ENCODE measurements at places on chromosomes 7 and 10.

DNA sequence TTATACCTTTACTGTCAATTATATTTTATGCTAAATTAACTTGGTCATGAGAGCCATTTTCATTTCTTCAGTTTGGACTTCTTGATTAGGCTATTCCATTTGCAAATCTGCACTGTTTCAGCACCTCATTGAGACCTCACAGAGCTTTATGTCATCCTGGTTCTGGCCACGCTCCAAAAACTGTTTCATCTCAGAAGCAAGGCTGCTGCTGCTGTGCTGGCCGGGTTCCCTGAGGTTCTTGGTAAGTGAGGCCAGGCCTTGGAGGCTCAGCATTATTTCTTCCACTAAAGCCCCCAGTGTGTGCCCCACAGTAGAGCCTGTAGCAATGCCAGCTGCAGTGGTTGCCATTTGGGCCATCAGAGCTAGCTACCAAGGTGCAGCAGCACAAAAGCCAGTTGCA, 7.8 kb upstream of the ZNF485 start:
- DNase-seq, result peak; percentile 48

DNA sequence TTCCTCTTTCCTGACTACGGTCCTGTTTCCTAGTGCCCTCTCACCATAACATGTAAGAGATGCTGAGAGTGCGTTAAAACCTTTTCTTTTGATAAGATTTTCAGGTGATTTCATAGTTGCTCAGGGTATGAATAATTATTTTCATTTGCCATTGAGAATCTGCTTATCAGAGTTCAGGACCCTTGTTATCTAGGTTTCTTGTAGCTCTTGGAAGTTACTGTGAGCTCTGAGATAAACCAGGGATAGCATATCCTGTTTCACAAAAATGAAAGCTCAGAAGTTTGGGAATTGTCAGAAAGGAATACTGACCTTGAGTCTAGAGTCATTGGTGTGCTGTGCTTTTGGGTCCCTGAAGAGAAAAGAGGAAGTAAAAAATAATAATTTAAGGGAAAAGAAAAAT, 76.8 kb upstream of the PRKG1 start:
- DNase-seq, result no peak

DNA sequence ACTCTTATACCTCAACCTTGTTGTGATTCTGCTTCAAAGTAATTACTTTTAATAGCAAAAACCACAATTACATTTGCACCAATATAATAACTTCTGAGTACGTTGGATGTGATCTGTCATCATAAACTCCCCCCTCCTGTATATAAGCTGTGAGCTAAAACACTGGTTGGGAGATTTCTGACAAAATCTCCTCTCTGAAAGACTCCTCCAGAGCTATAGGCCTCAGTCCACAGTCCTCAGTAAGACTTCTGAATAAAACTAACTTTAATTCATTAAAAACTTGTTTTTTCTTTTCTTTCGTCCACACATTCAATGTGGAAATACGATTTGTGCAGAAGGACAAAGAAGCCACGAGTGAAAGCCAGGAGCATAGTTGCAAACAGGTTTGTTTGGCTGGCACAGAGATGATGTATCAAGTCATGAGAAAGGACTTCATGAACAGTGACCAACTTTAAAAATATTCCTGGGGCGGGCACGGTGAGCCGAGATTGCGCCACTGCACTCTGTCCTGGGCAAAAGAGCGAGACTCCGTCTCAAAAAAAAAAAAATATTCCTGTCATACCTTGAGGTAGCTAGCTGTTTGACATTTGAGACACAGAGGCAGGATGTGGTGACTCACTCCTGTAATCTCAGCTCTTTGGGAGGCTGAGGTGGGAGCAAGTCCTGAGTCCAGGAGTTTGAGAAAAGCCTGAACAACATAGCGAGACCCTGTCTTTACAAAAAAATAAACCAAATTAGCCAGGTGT, 91.1 kb upstream of the ARHGAP21 start:
- no peak for DNase-seq

DNA sequence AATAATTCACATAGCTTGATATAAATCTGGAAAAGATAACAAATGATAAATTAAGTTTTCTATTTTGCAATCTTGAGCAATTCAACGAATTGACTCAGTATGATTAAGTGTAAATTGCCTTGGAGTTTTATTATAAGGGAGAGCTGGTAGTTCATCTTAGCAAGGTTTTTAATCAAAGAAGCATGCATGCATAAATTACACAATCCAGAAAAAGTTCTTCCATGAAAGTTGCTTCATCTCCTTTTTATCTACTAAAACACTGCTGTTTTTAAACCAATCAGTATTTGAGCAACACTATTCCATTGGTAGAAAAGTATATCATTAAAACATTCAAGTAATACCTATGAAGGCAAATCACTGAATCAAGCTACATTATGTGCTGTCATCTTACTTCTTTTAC, 47.6 kb downstream of the POT1 start:
- DNase-seq, result no peak

DNA sequence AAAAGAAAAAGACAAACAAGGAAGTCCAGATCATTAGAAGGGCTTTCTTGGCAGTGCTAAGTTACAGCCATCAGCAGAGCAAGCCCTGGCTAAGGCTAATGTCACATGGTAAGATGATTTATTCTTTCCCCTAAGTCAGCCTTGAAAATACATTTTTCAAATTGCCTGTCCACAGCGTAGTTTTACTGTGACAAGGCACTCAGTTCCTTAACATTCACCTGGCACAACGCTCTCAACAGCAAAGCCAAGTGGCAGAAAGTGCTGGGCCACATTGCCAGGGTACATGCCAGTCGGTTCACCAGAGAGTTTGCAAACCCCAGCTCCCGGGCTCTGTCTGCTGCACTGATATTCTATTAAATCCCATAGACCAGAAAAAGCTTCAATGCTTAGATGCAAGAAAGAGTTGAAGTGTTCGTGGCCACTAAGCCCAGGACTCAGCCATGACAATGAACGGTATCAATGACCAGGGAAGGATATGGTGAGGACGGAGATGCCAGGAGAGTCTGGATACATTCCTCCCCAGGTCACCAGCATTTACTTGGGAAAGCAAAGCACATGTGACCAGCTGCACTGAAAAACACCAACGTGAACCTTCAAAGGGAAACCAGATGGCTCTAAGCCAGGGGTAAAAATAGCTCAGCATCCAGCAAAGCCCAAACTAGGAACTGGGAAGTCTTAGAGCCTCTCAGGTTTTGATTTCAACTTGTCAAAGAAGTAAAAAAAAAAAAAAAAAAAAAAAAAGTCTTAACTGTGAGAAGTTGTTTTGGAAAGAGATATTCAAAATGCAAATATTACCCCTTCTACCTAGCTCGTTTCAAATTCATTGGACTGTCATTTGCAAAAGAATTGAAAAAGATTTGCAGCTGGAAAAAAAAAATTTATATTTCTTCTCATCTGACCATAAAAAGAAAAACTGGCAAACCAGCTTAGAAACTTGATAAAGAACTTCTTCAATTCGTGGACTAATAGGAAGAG, 23.9 kb upstream of the MPP7 start:
- no peak for DNase-seq

DNA sequence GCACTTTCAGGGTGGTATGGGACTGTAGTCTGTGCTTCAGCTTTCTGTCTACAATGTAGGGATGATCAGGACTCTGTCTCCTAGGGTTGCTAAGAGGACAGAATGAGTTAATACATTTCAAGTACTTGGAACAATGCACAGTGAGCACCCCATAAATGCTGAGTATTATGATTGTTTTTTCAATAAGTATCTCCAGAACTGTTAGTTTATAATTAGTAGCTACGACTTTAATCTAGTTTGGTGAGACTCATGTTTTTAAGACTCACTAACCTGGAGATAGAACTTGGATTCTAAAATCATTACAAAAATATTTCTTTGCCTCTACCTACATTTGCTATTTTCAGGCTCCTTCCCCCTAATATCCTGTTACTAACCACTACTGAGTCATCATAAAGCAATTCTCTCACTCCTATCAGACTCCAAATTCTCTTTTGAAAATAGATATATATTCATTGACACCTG, 95.3 kb downstream of the CPED1 start:
- DNase-seq, result no peak

DNA sequence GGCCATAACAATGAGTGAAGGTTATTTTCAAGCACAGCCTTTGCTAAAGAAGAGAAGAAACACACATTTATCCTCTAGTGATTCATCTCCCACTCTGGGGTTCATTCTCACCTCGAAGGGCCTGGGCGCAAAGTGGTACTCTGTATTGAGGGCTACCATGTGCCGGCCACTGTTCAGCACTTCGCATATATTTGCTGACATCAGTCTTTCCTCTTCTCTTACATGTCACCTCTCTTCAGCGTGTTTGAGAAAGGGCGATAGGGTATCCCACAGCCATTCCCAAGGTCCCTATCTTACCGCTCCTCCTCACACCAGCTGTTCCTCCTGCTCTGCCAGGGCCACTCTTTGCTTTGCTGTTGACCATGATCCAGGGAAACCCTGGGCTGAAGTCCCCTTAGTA, 48.8 kb upstream of the ECHDC3 start:
- DNase-seq, result no peak

- DNase-seq, result no peak
Measured at GRCh38 chr7:6607651-6608051, 7.8 kb upstream of the ZNF853 start.

DNA sequence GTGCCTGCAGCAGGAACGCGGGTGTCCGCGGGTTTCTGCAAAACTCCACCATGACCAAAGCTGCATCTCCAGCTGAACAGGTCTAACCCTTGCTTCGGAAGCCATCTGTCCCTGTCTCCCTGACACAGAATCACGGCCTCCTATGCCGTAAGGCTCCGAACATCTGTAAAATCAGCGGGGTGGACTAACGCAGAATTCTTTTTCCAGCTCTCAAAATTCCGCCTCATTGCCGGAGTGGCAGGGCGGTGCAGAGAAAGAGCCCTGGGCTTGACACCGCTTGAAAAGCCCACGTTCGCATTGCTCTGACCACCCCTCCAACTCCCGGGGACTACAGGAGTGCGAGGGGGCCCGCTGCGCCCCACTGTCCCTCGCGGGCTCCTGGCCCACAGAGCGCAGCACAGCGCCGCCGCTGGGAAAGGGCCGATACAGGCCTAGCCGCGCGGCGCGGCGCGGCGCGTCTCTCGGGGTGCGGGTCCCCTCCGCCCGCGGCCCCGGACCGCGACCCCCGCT, 409 bp downstream of the DNMBP start:
- peak; percentile 75 for DNase-seq

- no peak for DNase-seq
Measured at GRCh38 chr10:93766918-93767317, 9.2 kb downstream of the LGI1 start.

DNA sequence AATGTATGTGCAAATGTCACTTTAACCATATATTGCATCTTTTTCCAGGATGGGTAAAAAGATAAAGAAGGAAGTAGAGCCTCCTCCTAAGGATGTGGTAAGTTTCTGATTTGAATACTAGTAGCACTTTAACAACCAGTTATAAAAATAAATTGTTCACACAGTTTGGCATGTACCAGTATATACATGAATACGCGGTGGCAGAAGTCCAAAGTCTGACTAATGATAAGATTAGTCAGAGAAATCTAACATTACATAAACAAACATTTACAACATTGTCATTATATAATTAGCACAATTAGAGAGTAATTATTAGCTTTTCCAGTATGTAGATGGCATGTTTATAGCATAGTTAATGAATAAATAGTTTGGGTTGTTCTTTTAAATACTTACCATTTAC, 4.1 kb downstream of the ARMC3 start:
- DNase-seq, result no peak

DNA sequence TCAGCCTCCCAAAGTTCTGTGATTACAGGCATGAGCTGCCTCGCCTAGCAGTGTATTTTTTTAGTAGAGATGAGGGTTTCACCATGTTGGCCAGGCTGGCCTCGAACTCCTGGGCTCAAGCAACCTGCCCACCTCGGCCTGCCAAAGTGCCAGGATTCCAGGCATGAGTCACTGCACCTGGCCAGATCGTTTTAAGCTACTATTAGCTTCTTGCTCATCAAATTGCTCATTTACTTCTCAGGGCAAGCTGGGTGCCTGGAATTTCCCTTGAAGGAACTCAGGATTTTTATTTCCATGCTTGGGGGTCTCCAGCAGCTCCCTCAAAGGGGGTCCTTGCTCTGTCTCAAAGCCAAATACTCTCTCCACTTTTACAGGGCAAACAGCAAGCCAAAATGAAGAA, 798.0 kb upstream of the AUTS2 start:
- no peak for DNase-seq

DNA sequence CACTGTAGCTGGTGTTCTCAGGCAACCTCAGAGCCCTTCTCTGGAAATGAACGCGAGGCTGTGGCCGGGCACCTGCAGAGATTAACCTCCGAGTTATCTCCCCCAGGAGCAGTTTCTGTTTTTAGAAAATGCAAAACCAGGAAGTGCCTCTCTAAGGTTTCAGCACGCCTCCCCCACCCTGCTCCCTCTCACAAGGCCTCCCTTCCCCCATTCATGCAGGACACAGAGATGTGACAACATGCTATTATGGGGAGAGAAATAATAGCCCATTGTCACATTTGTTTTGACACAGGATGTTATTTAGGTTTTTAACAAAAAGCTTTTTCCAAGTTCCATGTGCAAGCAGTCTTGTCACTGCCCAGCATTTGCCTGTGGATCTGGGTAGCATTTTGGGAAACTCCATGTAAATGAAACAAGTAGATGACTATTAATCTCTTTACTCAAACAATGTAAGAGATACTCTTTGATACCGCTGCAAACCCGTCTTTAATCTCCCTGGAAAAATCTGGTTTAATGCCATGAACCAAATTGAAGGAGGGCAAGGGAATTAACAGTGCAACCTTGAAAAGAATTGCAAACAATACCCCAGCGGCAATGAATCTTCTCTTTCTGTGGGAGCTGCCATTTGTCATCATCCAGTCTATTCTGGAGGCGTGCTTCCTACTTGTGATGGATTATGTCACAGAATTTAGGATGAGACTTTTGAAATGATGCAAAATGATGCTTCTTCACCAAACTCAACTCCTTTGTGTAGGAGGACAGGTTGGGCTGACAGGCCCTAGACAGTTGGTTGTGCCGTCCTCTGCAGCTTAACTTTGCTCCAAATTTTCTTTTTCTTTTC, 86.5 kb upstream of the NMT2 start:
- no peak for DNase-seq

DNA sequence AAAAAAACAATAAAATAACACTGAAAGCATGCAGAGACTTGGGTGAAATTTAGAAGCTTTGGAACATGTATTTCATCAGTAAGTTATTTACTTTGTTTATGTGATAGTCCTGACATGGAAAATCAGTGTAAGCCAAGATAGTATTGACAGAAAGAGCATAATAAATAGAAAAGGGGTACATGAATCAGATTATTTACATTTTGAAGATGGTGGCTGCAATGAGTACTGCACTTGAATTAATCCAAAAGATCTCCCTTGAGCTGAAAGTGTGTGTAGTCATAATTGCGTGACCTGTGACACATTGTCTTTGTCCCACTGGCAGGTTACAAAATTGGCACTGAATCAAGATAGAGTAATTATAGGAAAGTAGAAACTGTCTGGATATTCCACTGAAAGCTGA, 562.9 kb downstream of the GFRA1 start:
- peak; percentile 6 for DNase-seq

- no peak for DNase-seq
Measured at GRCh38 chr7:158106272-158106671, 481.4 kb downstream of the PTPRN2 start.

GRCh38 chr10:102959360-102959759, 41.3 kb downstream of the CNNM2 start:
- no peak for DNase-seq

Data from T47D (cell line).